CD4-positive, alpha-beta T cell (primary cell): ENCODE measurements at places on chromosomes 11 and 22.
A peak's percentile ranks its signal among the peaks of the same experiment; 100 is the strongest.

GRCh38 chr11:32255841-32256240 is 165.0 kb downstream of the RCN1 start:
- no peak for DNase-seq

DNA sequence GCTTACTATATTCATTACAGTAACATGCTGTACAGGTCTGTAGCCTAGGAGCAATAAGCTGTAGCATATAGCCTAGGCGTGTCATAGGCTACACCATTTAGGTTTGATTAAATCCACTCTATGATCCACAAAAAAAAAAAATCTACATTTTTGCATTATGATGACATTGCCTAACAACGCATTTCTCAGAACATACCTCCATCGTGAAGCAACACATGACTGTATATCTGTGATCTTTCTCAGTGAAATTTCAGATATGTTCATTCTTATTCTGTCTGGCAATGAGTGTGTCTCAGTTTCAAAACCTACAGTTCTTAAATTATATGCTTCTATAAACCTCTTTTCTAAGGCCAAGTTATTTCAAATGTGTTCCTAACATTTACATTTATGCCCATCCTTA is 140.3 kb downstream of the CADM1 start:
- no peak for DNase-seq

GRCh38 chr22:49197986-49198704 is 629.5 kb downstream of the BRD1 start:
- no peak for DNase-seq

DNA sequence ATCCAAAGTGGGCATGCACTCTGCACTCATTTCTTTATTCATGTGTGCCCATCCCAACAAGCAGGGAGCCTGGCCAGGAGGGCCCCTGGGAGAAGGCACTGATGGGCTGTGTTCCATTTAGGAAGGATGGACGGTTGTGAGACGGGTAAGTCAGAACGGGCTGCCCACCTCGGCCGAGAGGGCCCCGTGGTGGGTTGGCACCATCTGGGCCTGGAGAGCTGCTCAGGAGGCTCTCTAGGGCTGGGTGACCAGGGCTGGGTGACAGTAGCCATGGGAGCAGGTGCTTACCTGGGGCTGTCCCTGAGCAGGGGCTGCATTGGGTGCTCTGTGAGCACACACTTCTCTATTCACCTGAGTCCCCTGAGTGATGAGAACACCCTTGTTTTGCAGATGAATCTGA is 129.3 kb upstream of the B3GAT1 start:
- no peak for DNase-seq

DNA sequence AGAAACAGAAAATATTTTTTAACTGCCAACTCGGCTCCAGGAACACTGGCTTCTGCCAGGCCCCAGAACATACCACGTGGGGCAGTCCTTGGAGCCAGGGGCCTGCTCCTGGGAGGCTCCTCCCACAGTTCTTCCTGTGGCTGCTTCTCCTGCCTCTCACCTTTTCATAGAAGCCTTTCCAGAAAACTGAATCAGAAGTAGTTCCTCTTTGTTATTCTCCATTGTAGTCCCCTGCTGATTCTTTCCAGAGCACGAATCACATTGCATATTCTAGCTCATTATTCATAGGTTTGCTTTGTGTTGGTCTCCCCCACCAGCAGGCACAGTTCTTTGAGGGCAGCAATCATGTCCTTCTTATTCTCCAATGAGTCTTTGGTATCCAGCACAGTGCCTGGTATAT is 106.0 kb downstream of the EFCAB6 start:
- no peak for DNase-seq

- DNase-seq: no peak
Observed at GRCh38 chr11:116232364-116232828, 540.4 kb downstream of the BUD13 start.

- no peak for DNase-seq
Observed at GRCh38 chr11:120209746-120210625, 846 bp upstream of the OAF start.

GRCh38 chr22:48849963-48850657 is 977.6 kb downstream of the BRD1 start:
- DNase-seq: no peak

GRCh38 chr22:36439481-36440271 is 41.8 kb downstream of the TXN2 start:
- DNase-seq: no peak

- DNase-seq: peak; percentile 68
Observed at GRCh38 chr11:14905104-14906033, 13.3 kb upstream of the CYP2R1 start.

- DNase-seq: no peak
Observed at GRCh38 chr11:43937434-43938411, 4.7 kb upstream of the C11orf96 start.

GRCh38 chr11:74072286-74072685 is 63.4 kb upstream of the UCP3 start:
- DNase-seq: no peak

DNA sequence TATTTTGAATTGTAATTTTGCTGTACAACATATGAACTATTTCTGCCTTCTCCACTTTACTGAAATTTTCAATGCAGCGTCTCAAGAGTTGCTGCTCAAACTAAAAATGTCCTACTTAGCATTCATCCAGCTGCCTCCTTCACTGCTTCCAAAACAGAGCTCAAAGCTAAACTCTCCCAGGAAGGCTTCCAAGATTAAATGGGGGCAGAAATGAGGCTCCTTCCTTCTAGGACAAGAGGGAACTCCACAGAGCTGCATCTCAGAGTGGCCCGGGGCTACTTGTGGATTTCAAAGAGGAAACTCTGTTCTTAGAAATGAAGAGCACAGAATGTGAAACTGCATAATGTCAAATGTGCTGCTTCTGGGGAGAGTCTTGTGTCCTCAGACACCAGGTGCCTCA is 295.9 kb upstream of the NCAM1 start:
- no peak for DNase-seq

DNA sequence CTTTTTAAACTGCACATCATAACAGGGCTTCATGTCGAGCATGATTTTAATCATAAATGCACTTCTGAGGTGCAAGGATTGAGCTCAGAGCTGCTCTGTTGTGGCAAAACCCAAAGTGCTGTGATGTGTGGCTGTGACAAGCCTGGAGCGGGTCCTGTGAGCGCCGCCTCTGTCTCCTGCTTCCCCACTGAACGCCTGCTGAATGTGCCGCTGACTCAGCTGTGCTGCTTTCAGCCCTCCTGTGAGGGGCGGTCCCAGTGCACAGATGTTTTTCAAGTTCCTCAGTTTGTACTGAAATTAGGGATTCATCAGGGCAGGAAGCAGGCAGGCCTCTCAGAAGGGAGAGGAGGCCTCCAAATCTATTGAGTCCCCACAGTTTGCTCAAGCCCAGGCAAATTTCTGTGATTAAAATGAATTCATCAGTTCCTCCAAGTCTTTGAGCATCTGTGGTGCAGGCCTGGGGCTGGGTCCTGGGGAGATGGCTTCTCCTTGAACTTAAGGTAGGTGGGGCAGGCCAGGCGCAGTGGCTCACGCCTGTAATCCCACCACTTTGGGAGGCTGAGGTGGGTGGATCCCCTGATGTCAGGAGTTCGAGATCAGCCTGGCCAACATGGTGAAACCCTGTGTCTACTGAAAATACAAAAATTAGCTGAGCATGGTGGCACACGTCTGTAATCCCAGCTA is 3.0 kb upstream of the GTSE1 start:
- DNase-seq: no peak

DNA sequence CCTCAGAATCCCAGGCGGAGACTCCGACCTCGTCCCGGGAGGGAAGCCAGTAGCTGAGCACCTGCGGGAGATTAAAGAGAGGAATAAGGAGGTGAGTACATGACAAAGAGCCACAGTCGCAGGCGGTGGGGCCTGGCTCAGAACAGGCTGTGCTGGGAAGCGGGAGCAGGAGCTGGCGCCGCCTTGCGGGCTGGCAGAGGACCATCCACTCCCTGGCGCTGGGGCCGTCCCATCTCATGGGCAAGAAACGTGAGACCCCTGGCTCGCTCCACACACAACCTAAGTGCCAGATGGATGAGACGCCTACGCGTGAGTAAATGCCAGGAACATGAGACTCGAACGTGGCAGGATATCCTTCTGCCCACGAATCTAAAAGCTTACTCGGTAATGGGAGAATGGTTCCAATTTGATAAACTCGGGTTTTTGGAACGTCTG is 6.3 kb downstream of the CEND1 start:
- DNase-seq: peak; percentile 42

- DNase-seq: no peak
Observed at GRCh38 chr22:37880668-37881440, 25.2 kb upstream of the MICALL1 start.

DNA sequence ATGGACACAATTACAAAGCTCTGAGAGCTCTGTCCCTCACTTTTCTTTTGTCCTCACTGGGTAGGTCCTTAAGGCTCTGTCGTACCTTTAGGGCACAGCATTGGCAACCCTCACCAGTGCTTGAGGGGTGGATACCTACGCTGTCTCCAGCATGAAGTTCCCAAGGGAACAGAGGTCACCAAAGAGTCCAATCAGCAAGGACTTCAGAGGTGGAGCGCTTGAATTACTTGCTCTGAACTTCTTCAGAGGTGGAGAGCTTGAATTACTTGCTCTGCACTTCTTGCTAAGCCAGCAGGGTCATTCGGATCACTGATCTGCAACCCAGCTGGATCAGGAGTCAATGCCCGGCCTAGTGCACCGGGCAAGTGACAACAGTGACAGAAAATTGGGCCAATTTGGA is 35.1 kb downstream of the RRP7A start:
- no peak for DNase-seq

DNA sequence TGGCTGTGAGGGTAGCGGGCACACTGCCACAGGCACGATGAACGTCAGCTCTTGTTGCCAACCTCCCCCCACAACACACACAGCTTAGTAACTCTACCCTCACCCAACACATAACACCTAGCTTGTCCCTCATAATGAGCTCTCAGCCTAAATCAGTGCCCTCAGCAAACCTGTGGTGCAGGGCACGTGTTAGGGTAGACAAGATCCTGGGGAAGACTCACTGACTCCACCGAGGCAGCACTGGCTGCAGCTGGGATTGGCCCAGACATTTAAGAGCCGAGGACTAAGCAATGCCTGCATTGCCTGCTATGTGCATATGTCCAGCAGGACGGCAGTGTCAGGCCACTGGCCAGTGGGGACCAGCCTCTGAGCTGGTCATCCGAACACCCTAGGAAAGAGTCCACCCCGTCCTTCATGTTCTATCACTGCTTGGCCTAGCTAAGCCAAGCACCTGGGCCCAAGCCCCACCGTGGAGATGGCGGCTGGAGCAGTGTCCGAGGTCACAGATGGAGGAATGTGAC is 32.9 kb upstream of the TRIM29 start:
- DNase-seq: no peak

GRCh38 chr11:126989942-126990715 is 10.4 kb downstream of the KIRREL3 start:
- peak; percentile 44 for DNase-seq

DNA sequence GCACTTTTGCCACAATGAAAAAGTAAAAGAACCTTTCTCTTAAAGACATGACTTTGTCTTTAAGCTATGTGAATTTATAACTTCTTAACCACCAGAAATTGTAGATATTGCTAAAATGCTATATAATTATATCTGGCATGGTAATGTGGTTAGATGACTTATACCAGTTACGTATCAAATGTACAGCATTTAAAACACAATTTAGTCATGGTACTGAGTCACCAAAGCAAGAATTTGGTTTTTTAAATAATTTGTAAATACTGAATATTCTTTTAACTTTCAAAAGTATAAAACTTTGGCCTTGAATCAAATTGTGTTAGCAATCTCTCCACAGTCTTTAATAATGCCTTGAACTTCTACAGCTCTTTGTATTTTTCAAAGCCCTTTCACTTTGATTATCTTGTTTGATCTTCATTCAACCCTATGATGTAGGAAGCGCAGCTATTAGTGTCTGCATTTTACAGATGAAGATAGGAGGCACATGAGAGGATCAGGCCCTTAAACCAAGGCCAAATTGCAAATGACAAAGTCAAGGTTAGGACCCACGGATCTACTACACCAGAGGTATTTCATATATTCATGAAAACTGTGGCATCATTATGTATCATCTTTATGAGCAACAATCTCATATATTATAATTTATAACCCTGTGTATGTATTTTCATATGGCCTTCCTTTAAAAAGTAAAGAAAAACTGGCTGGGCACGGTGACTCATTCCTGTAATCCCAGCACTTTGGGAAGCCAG is 4.4 kb upstream of the SYTL2 start:
- no peak for DNase-seq

DNA sequence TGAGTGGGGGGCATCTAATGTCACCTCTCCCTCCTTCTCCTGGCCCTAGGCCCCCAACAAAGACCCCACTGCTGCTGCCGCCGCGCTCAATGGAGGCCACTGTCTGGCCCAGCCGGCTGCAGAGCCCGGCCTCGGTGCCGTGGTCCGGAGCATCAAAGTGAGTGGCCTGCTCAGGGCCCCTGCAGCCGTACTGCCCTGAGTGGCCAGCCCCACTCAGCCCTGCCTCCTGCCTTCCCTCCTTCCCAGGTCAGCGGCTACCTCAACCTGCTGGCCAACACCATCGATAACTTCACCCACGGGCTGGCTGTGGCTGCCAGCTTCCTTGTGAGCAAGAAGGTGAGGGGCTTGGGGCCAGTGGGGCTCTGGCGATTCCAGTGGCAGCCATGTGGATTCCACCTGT is 5.0 kb downstream of the SLC39A13 start:
- DNase-seq: no peak

GRCh38 chr11:62061356-62062222 is 62.2 kb upstream of the INCENP start:
- no peak for DNase-seq

DNA sequence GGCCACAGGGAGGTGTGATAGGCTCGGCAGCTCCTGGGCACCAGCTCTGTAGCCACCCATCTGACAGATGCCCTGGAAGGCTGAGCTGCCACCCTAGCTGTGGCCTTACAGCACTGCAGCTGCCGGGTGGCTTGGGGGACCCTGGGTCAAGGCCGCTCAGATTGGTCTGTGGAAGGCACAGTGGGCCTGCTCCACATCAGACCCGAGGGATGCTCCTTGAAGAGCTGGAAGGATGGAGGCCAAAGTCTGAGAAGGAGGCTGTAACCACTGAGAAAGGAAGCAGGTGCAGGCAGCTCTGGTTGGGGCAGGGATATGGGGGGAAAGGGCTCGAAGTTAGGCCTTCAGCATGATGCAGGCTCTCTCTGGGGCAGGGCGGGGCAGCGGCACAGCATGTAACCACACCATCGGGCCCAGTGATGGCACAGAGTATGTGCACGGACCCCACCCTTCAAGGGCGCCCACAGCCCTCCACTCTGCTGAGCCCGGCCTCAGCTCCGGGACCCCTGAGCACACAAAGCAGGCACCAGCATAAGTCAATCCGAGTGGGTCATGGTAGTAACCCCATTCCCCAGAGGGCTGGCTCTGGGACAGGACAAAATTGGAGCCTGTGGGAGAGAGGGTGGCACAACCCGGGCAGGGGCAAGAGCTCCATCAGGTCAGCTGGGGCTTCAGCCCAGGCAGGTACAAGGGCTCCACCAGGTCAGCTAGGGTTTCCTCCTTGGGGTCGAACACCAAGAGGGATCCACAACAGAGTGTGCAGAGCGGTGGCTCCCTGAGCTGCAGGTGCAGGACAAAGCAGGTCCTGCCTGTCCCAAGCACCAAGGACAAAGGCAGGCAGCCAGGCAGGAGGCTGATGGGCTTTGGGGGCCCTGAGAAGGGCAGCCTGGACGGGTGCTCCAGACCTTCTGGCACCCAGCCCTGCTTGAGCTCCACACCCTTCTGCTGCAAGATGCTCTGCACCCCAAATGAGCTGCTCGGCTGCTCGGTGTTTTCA is 1511.1 kb downstream of the BRD1 start:
- no peak for DNase-seq

GRCh38 chr11:75223954-75224643 is 16.5 kb upstream of the TPBGL start:
- no peak for DNase-seq
